ENCODE measurements at places on chromosomes 7 and 10. TPM values are rescaled to one million over a fixed set of nuclear protein-coding genes. Genes with fewer than 3 reads are reported as not detected.
A peak's percentile ranks its signal among the peaks of the same experiment; 100 is the strongest.

The HMX2 gene
- total RNA-seq, result not detected

The LEP gene
- 1.3 TPM for total RNA-seq

DNA sequence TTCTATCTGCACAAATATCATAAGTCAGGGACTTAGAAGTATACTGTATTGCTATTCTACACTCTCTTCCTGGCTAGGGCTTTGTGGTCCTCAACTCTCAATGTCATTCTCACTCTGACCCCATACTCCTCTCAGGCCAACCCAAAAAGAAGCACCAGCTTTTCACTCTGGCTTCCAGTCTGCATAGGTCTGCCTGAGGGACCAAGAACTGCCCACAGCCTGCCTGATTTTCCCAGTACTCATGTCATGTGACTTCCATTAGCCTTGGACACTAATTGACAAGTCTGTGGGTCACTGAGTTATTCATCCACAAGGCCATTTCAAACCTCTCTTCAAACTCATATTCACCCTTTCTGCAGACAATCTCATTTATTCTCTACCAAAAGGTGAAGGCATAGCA, 19.8 kb downstream of the PMPCB start:
- no peaks in the 10 kb centered on the region for H3K4me1 ChIP-seq
- H3K36me3 ChIP-seq, result peaks cover 49% of the 10 kb centered on the region
- H3K27me3 ChIP-seq, result no peaks in the 10 kb centered on the region
- H3K27ac ChIP-seq, result no peak overlapping the region
- DNase-seq, result no peak

DNA sequence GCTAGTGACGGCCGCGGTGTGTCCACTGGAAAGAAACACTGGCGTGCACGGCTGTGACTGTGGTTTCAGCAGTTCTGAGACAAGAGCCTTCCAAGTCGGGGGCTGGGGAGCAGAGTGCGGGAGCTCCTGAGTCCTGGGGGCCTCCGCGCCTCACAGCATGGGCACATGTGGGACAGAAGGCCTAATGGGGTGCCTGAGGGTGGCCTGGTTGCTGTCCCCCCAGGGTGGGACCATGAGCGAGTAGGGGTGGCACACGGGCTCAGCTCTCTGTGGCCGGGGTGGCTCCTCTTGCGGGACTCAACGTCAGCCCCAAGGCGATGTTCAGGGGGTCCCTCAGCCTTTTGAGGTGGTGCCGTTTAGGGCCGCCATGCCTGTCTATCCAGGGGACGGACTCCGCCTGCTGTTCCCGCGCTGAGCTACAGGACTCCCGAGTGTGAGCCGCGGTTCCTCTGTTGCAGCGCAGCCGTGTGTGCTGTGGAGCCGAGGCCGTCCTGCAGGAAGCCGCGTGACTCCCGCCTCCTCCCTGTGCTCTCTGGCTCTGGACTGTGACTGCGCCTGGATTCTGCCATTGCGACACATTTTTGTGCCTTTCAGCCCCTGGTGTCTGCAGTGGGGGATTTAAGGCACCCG, 23.5 kb upstream of the CHST12 start:
- H3K4me1 ChIP-seq, result no peaks in the 10 kb centered on the region
- no peaks in the 10 kb centered on the region for H3K27me3 ChIP-seq
- H3K4me3 ChIP-seq, result no peak overlapping the region
- H3K36me3 ChIP-seq, result peaks cover 8% of the 10 kb centered on the region
- no peak for DNase-seq
- H3K27ac ChIP-seq, result no peak overlapping the region

- no peak overlapping the region for H3K4me3 ChIP-seq
- no peaks in the 10 kb centered on the region for H3K36me3 ChIP-seq
- no peak overlapping the region for H3K27ac ChIP-seq
- no peak for DNase-seq
- H3K27me3 ChIP-seq, result peaks cover 17% of the 10 kb centered on the region
- H3K4me1 ChIP-seq, result no peaks in the 10 kb centered on the region
Observed at GRCh38 chr7:107638594-107638993, 22.0 kb upstream of the SLC26A4 start.

GRCh38 chr7:100642534-100642907, 1.2 kb upstream of the TFR2 start:
- DNase-seq, result no peak
- H3K4me3 ChIP-seq, result no peak overlapping the region
- no peak overlapping the region for H3K27ac ChIP-seq
- peaks cover 4% of the 10 kb centered on the region for H3K27me3 ChIP-seq
- H3K4me1 ChIP-seq, result no peaks in the 10 kb centered on the region

The CAMK2B gene
- total RNA-seq, result 0.80 TPM

GRCh38 chr7:47690902-47691558, 109.1 kb upstream of the TNS3 start:
- no peaks in the 10 kb centered on the region for H3K27me3 ChIP-seq
- DNase-seq, result peak; percentile 61
- H3K27ac ChIP-seq, result no peak overlapping the region
